ENCODE measurements at places on chromosomes 11 and 22.

DNA sequence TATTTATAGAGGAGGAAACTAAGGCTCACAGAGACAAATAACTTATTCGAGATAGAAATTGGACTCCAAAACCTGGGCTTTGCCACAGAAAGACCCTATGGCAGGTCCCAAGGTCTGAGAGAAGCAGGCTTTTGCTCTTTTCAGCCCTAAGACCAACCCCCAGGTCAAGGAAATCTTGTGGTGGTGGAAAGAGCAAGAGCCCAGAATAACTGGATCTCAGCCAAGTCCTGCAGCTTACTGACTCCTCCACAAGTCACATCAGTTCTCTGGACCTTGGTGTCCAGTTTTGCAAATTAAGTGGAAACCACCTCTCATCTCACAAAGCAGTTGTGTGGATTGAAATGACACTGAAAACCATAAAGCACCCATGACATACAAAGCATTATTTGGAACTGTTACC is 122.2 kb downstream of the C11orf58 start:
- no peak for DNase-seq

DNA sequence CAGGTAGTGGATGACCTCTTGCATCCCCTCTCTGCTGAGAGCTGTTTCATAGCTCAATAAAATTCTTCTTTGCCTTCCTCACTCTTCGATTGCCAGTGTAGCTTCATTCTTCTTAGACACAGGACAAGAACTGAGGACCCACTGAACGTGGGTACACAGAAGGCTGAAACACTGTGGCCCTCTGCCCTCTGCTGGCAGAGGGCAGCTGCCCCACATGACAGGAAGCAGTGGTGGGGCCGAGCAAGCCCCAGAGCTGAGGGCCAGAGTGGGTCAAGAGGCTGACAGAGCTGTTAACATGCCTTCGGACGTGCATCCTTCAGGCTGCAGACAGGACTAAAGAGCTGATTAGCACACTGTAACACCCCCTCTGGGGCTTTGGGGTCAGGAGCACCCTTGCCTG is 15.6 kb downstream of the SMC1B start:
- DNase-seq: no peak

GRCh38 chr11:102451041-102451680 is 1.4 kb downstream of the TMEM123 start:
- no peak for DNase-seq

- DNase-seq: no peak
Observed at GRCh38 chr22:20979243-20979809, 2.8 kb upstream of the LZTR1 start.

DNA sequence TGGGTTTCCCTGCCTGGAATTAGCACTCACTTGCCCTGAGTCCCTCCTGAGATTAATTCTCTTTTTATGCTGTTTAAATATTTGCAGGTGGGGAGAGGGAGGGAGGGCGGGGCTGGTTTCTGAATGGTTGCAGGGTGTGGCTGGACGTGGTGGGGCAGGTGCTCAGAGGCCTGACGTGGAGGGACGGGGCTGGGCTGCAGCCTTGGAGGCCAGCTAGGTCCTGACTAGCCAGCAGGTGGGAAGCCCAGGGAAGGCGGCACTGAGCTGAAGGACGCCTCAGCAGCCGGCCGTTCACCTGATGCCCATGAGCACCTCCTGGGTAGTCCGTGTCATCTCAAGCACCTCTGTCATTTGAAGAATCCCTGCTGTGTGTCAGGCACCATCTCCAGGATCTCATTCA is 21.3 kb downstream of the SGSM1 start:
- peak; percentile 85 for DNase-seq

GRCh38 chr11:64313491-64314145 is 3.7 kb downstream of the TRMT112 start:
- no peak for DNase-seq

- DNase-seq: peak; percentile 41
Observed at GRCh38 chr11:117498791-117499190, 171.1 kb downstream of the CEP164 start.

- no peak for DNase-seq
Observed at GRCh38 chr11:132447761-132448160, 1077.3 kb downstream of the NTM start.

DNA sequence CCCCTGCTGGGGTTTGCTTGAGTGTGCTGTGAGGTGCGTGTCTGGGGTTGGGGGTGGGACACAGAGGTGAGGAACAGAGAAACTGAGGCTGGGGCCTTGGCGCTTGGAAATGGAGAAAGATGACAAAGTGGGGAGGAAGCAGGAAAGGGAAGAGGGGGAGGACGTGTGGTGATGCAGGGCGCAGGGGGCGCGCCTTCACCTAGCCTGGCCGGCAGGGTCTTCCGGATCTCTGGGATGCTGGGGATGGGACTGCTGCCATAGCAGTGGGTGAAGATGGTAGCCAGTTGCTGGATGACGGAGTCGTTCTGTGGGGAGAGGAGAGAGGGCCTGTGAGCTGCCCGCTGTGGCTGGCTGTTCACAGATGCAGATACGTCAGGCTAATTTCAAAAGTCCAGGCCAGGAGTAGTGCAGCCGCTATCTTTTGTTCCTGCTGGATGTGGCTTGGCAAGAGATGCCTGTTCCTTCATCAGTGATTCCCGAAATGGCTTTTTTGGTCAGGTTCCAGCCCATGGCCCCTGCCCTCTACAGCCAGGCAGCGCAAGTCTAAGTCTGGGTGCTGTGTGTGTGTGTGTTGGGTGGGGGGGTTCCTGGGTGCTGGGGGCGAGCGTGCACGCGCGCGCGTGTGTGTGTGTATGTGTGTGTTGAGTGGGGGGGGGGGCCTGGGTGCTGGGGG is 54.8 kb downstream of the NAT10 start:
- DNase-seq: no peak

DNA sequence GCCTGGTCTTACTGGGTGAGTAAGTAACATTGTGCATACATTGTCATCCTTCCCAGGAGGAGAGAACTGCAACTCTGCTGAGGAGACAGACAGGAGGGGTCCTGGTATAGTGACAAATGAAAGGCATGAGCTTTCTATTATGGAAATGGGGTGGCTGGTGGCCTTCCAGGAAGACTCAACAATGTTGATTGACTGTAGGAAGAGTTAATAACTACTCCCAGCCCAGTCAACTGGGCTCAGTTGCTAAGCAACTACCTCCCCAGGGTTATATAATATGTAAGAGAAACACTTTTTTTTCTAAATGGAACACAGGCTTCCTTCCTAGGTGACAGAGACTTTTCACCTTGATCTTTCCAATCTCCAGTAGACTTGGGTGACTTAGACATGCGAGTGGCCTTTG is 28.2 kb downstream of the SEZ6L start:
- no peak for DNase-seq

DNA sequence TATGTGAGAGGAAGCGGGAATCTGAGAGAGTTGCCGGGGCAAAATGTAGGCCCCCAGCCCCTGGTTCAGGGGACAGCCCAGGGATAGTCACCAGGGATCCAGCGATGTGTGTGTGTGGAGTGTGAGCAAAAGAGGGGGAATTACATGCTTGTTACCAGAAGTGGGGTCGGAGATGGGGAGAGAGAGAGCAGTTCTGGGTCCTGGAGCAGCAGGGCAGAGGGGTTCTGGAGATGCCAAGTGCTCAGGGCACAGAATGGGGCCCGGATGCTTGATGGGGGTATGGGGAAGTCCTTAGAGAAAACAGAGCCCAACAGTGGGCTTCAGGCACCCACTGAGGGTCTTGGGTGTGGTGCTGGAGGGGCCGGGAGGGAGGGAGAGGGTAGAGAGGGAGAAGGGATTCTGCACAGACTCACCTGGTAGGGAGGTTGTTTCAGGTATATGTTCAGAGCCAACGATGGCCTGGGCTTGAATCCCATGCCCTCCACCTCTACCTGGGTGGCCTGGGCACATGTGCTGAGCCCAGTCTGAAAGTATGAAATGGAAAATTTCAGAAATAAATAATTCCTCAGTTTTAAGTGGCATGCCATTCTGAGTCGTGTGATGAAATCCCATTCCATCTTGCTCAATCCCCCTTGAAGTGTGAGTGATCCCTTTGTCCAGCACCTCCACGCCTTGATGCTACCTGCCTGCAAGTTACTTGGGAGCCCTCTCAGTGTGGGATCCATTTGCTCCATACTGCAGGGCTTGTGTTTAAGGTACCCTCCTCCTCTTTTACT is 12.4 kb downstream of the SMIM38 start:
- no peak for DNase-seq

DNA sequence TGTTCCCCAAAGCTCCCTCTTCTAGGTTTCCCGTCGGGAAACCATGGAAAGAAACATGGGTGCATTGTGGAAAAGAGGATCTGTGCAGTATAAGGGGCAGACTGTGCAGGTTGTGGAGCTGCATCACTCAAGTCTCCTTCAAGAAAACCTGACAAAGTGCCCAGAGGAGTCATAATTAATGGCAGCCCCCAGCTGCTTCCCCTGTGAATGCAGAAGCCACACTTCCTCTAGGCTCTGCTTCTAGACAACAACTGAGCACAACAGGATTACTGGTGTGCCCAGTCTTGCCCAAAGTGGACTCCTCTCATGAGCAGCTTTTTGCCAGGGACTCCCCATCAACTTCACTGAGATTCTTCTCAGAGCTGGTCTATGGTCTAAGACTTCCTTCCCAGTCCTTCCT is 42.6 kb upstream of the SCUBE2 start:
- no peak for DNase-seq

DNA sequence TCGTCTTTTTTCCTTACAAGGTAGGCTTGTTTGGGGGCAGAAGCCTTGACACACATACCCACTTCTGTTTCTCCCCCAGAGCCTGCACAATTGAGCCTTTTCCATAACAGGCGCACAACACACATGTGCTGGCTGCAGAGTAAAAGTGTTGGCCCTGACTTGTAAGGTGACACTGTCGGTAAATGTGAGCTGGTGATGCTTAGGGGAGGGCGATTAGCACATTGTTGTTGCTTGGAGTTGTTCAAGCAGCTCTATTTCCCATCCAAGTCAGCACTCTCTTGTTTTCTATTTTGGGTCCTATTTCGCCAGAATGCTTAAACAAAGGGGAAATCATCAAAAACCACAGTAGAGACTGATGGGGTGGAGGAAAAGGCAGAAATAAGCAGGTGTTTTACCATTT is 51.9 kb upstream of the PTPRJ start:
- no peak for DNase-seq

DNA sequence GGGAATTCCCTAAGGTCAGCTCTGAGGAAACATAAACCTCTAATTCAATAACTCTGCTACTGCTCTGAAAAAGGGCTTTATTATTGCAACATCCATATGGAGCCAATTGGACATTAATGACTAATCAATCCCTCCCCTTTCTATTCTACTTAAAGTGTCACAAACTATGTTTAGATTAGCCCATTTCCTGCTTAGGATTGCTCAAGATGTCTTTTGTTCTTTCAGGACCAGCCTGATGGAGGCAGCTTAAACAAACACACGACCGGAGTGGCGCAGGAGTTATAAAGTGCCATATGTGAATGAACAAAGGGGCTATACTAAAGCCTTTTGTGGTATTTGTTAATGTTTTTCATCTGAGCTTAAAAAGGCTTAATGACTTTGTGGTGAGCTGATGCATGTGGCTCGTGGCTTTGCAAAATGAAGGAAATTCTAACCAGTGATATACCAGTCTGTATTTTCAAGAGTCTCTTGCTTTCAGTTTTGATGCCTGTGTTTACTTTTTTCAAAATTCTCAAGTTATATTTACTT is 354.4 kb downstream of the SOX6 start:
- DNase-seq: peak; percentile 99

DNA sequence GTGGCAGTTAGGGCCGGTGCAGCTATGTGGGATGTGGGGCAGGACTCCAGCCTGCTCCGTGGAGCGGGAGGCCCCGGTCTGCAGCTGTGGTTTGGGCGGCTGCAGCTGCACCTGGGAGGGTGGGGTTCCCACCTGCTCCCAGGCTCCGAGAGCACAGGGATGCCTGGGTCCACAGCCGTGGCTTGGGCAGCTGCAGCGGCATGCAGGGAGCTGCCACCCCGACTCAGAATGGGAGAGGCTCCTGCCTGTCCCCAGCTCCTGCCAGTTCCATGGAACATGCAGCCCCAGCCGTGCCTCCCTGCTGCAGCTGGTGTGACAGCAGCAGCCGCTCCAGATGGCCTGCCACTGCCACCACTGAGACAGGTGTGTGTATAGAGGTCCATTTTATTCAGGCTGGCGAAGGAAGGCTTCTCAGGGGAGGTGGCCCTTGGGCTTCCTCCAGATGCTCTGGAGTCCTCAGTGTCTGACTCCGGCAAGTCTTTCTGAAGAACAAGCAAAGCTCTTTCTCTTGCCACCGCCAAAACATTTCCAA is 21.8 kb upstream of the UPK3A start:
- DNase-seq: no peak

DNA sequence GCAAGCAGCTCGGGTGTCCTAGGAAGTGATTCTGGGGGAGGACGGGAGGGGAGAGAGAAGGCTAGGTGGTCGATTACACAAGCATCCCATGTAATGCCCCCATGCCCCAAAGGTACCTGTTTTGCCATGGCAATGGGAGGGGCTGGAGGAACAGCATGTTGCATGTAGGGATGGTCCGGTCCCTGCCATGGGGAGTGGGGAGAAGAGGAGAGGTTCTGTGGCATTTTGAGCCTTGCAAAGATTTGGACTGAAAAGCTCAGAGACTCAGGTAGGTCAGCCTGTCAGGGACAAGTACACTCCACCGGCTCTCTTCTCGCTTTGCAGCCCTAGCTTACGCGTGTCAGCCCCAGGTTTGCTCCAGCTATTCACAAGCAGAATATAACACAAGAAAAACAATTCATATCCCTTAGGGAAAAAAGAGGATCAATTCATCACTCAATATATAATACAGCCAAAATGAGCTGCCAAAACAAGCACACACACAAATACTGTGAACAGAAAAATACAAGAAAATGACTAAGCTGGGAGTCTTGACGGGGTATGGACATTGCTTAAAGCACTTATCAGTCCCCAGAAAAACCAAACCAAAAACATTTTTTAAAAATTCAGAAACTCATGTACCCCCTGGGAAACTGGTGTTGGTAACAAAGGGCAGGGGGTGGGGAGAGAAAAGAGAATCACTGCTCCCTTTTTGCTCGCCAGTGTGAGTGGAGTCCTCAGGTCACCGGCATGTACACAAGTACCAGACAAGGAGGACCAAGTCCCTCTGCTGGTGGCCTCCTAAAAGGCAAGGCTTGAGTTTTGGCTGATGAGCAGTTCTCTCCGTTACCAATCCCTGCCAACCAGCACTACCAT is 21.6 kb downstream of the APOL5 start:
- no peak for DNase-seq

DNA sequence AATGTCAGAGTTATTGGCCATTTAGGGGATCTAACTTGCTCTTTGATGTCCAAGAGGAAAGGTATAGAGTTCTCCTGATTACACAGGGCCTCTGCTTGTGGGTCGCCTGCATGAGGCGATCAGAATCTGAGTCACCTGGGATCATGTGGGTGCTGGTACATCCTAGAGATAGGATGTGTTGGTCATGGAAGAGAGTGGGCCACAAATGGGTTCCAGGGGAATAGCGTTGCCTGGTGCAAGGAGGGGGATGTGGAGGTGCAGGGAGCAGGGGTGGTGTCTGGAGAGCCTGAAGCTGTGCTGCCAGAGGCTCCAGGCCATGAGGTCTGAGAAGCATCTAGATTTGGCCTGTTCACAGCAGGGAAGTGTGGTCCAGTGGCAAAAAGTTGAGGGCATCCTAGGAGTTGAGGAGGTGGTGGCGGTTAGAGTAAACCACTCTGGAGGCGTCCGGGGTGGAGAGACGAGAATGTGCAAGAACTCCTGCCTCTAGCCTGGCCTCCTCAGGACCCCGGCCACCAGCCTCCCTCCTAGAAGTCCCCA is 92.8 kb downstream of the MED15 start:
- no peak for DNase-seq
